ENCODE measurements at places on chromosomes 13 and 19.

GRCh38 chr13:94109715-94110374, 369.6 kb downstream of the DCT start:
- no peak for DNase-seq

DNA sequence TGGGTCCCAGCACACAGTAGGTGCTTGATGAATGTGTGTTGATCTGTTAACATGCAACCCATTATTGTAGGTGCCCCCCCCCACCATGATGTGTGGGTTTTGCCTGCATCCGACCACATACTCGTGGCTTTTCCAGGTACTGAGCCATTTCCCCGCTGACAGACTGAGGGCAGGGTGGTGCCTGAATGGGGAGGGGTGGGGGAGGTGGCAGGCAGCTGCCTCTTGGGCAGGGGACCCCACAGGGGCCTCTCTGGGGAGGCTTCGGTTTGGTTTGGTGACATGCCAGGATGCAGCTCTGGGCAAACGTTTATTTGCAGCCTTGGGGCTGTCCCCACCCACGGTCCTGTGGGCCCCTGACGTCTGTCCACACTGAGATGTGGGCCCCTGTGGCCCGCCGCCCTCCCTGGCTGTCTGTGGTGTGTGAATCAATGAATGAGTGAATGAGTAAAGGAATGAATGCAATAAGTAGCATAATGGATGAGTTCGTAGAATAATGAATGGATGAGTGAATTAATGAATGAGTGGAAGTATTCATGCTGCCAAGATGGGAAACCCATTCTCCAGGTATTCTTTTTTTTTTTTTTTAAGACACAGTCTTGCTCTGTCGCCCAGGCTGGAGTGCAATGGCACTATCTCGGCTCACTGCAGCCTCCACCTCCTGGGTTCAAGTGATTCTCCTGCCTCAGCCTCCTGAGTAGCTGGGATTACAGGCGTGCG, 9.0 kb upstream of the JUND start:
- no peak for DNase-seq

DNA sequence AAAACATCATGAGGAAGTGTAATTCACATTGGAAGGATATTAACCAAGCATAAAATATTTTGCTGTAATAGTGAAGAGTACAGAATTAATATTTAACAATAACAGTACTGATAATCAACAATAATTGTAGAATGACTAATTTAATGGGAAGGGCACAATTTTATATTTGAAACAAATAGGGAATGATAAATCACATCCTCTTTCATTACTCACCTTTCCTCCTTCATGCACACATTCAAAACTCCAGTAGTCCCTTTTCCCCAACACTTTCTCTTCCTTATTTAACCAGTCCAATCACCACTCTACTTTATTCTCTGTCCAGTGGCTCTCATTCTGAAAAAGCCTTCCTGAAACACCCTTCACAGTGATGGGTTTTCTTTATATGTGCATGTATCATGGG, 110.8 kb upstream of the POSTN start:
- DNase-seq: no peak

DNA sequence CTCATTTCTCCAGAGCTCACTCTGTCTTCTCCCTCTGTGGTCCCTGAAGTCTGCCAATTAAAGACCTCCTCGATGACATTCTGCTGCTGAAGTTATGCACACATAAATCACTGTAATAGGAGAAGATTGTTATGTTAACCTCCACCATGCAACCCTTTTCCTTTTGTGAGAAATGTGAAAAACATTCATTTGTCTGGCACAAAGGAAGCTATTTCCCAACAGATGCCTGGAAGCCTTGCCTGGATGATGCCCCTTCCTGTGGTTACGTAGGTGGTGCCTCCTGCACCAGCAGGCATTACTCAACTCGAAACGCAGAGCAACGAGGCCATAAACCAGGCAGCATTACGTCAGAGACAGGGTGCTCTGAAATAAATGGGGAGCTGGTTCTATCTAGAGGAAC, 327.4 kb upstream of the ZNF507 start:
- DNase-seq: no peak

DNA sequence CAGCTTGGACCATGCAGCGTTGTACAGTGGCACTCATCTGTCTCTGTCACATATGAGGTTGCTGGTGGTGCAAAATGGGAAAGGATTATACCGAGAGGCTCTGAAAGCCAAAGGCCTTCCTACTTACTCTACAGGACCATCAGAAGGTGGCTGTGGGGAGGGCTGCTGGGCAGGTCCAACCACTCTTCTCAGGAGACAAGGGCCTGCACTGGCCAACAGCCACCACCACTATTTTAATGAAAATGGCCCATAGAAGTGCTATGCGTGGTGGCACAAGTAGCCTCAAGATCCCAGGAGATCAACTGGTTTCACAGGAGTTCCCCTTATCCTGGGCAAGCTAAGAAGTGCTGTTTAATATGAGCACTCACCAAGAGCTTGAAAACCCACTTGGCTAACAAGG, 52.3 kb downstream of the MRPL57 start:
- DNase-seq: no peak

DNA sequence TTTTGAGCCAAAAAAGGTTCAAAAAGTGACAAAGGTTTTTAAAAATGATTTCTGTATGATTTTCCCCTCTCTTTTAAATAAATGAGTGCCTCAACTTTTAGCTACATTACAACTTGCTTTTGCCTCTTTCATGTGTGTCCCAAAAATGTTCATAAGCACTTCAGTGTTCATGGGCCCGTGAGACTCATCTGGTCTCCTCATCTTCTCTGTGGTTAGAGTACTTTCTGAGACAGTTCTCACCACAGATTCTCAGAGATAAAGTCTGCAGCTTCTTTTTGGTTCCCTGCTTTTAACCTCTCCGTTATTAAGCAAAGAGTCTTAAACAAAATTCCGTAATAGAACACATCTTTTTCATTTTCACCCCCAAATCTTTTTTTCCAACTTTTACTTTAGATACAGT, 156.9 kb downstream of the DLEU7 start:
- DNase-seq: no peak

- DNase-seq: no peak
These were observed 3.6 kb downstream of the NACC1 start for GRCh38 chr19:13121551-13122274.

GRCh38 chr19:11208561-11209471, 11.5 kb upstream of the KANK2 start:
- DNase-seq: no peak

DNA sequence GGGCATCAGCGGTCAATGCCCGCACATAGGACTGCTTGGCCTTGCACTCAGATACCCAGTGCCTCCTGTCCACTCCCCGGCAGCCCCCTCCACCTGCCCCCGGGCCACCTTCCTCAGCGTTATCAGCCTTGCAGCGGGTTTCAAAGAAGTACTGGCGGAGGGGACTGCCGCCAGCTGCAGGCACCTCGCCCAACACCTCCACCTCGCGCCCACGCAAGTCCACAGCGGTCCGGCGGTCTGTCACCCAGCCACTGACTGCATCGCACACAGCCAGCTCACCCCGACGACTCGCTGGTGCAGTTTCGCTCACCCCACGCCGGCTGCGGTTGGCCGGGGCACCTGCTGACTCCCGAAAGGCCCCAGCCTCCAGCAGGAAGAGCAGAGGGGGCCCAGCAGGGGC, 3.2 kb downstream of the NTF4 start:
- no peak for DNase-seq

DNA sequence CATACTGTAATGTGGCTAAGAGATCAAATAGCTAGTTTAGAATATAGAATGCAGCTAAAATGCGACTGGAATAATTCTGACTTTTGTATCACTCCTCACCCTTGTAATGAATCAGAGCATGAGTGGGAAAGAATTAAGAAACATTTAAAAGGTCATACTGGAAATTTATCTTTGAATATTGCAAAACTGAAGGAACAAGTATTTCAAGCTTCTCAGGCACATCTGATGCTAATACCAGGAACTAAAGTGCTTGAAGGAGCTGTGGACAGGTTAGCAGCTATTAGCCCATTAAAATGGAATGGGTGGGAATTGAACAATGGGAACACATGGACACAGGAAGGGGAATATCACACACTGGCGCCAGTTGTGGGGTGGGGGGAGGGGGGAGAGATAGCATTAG, 144.2 kb upstream of the ZNF91 start:
- no peak for DNase-seq

DNA sequence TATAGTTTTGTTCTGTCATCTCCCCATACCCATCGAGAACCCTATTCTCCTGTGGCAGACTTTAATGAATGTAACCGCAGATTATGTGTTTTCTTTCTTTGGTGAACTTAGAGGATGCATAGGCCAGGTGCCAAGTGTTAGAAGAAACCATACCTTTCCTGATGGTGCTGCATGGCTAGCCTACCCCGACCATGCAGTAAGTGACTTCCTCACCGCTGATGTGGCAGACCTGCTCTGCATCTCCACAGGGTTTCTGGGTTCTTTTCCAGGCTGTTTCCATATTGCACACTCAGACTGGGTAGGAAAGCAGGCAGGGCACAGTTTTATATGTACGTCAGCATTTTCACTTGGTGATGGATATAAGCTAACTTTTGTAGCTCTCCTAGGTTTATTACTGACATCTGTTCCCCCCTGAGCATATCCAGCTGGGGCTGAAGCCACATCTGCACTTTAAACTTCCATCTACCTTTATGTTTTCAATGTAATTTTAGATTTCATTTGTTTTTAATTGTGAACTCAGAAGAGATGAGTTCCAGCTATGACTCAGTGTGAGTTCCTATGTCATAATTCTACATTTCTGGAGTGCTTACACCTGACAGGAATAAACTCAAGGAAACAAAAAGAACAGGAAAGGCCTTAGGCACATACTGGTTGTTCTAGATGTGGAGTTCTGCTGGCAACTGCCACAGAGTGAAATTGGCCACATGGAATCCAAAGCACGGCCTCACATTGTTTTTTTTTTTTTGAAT, 42.3 kb downstream of the LRCH1 start:
- no peak for DNase-seq

DNA sequence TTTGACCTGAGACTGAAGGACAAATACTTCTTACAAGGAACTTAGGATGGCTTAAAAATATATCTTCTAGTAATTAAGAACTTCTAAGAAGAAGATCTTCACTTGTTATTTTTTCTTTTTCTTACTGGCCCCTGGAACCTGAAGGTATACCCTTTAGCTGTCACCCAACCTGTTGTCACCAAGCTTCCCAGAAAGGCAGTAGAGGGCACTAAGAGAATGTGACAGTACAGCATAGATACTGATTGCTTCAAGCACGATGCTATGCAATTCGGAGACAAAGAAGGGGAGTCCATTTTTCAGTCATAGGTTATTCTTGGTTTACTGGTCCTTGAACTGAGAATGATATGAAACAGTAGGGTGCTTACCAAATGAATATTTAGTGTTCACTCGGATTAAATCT, 208.3 kb upstream of the PCDH9 start:
- peak; percentile 5 for DNase-seq

GRCh38 chr13:32468502-32469142, 40.7 kb upstream of the N4BP2L1 start:
- no peak for DNase-seq

GRCh38 chr13:75256922-75257321, 225.0 kb downstream of the TBC1D4 start:
- DNase-seq: no peak

- no peak for DNase-seq
These were observed 57.6 kb downstream of the MICU2 start for GRCh38 chr13:21546372-21546771.

DNA sequence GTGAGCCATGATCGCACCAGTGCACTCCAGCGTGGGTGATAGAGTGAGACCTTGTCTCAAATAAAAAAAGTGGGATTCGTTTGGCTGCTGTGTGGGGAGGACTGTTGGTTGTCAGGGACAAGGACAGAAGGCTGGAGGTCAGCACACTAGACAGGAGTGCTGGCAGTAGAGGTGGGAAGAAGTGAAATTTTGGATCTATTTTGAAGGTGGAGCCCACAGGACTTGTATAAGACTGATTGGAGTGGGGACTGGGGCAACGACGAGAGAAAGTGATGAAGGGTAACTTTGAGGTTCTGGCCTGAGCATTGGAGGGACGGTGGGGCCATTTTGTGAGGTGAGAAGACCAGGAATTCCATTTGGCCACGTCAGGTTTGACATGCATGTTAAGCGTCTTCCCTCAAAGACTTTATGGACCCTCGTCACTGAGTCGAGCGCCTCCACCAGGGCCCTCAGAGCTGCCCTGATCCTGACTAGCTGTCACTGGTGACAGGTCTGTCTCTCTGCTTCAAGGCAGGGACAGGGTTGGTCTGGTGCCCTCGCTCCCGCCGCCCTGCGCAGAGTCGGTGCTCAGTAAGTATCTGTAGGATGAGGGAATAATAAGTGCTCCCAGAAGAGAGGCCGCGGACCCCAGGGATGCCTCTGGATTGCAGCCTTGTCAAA, 673 bp downstream of the CTU1 start:
- no peak for DNase-seq

- DNase-seq: no peak
These were observed 66.5 kb upstream of the USPL1 start for GRCh38 chr13:30551189-30551588.

- no peak for DNase-seq
These were observed 1091.8 kb downstream of the PCDH9 start for GRCh38 chr13:66138172-66138811.

DNA sequence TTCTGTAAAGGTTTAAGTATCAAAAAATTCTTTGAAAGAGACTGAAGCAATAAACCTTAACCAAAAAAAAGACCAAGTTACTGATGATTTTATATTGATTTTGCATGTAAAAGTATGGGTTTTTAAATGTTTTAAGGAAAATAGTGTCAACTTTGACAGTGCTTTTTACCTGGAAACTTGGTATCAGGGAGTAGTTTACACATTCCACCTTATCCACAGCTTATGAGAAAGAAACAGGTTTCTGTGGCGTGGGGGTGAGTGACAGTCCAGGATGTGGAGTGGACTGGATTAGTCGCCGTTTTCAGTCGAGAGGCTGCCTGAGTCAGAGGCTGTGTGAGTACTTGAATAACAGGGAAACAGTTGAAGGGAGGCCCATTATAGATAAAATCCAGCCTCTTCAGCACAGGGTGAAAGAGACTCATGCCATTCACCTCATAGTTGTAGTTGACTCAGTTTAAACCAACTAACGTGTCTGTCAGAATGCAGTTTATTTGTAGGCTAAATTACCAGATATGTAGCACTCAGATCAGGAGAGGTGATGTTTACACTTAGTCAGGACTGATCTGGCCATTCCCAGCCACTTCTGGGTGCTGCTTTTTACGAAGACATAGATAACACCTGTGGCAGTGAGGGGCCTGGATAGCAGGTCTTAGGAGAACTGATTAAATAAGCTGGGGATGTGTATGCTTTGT, 595 bp upstream of the GPR183 start:
- no peak for DNase-seq

- no peak for DNase-seq
These were observed 257.5 kb upstream of the STARD13 start for GRCh38 chr13:33543089-33543459.

GRCh38 chr19:18849838-18850400, 18.2 kb downstream of the UPF1 start:
- DNase-seq: no peak

DNA sequence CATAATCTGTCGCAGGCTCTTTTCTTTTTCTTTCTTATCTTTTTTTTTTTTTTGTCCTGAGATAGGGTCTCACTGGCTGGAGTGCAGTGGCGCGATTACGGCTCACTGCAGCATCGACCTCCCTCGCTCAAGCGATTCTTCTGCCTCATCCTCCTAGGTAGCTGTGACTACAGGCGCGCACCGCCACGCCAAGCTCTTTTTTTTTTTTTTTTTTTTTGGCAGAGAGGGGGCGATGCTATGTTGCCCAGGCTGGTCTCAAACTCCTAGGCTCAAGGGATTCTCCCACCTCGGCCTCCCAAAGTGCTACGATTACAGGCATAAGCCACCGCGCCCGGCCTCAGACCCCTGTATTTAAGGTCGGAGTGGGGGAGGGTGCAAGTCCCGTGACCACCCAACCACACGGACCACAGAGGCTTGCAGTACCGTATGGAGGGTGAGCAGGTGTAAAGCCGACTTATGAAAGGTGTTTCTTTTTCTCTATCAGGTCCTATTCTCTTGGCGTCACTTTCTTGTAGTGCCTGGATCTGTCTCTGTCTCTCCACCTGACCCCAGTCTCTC, 2.0 kb downstream of the PHLDB3 start:
- DNase-seq: no peak
